Vagina (tissue), 2 donors: ENCODE measurements at places on chromosomes 4 and X. TPM values are rescaled to one million over a fixed set of nuclear protein-coding genes. Genes with fewer than 3 reads are reported as not detected.

GSX2 gene
- not detected for total RNA-seq

CT45A1 gene
- not detected for total RNA-seq

PDE6B gene
- total RNA-seq = 4.2 TPM

SLC10A4 gene
- total RNA-seq = 6.6 TPM

ADGRG4 gene
- 0.25 TPM for total RNA-seq

MAGEA1 gene
- not detected for total RNA-seq

HCCS gene
- 12.5 TPM for total RNA-seq
